Activated B cell treated with CpG ODN at 0.5 μM for 24 hours (primary cell): ENCODE measurements at places on chromosomes 3 and 15.
A peak's percentile ranks its signal among the peaks of the same experiment; 100 is the strongest.

GRCh38 chr3:71621825-71622537 is 38.5 kb upstream of the FOXP1 start:
- no peak for DNase-seq

- DNase-seq = no peak
Observed at GRCh38 chr15:86892774-86893449, 813.2 kb downstream of the AGBL1 start.

GRCh38 chr3:195714380-195715011 is 6.3 kb upstream of the MUC20 start:
- no peak for DNase-seq

DNA sequence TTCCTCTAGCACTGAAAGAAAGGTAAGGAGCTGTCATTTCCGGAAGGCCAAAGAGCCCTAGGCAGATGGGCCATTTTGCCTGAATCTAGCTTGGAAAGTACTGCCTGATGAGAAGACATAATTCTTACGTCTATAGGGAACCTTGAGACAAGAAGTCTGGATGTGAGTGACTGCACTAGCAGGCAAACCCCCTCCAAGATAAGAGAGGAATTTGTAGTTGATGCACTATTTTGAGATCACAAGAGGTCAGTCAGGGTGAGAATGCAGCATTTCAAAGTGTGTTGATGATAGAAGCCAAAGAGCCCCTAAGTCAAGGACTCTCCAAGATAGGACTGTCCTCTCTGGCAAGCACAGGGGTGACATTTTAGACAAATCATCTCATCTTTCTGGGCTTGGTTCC is 99.2 kb downstream of the HES1 start:
- no peak for DNase-seq

DNA sequence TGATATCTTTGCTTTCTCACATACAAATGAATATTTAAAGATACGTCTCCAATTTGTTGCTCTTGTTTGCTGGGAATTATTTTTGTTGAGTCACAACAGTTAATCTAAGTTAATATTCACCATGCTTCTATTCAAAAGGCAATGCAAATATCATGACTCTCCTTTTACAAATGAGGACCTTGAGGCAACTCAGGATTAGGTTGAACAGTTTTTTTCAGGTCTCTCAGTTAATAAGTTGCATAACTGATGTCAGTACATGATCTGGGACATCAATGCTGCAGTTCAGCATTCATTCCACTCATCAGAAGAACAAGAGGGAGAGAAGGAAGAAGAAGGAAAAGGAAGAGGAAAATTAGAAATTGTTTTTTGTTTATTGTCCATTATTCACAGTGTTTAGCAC is 781 bp upstream of the NAALADL2 start:
- no peak for DNase-seq

DNA sequence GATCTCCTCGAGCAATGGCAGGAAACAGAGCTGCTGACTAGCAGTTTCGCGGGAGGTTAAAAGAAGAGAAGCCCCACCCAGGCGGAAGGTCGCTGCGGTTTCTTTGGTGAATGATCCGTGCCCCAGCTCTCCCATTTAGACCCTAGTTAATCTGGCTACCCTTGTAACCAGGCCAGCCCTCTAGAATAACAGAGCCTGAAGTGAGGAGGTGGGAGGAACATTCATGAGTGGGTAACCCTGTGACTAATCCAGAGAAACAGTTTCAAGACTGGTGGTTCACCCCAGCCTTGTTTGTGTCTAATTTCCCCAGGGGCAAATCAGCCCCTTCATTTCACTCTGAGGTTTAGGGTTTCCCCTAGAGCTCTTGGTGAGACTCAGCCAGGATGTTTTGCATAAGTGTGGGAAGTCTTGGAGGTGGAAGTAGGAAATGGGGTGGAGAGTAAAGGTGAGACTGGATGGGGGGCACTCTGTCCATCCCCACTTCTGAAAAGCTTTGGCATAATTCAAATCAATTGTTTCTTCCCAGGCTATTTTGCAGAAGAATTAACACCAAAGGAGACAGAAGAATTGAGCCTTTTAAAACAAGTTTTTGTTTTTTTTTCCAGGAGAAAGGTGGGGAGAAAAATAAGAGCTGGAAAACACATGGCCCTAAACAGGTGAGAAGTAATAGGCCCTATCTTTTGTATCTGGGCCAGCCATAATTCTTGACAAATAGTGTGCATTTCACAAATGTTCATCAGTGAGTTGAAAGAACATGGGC is 303.1 kb downstream of the RPLP1 start:
- peak; percentile 63 for DNase-seq

- DNase-seq = no peak
Observed at GRCh38 chr3:134652409-134652831, 1.6 kb upstream of the KY start.

- no peak for DNase-seq
Observed at GRCh38 chr3:136584728-136585127, 167.4 kb downstream of the STAG1 start.

DNA sequence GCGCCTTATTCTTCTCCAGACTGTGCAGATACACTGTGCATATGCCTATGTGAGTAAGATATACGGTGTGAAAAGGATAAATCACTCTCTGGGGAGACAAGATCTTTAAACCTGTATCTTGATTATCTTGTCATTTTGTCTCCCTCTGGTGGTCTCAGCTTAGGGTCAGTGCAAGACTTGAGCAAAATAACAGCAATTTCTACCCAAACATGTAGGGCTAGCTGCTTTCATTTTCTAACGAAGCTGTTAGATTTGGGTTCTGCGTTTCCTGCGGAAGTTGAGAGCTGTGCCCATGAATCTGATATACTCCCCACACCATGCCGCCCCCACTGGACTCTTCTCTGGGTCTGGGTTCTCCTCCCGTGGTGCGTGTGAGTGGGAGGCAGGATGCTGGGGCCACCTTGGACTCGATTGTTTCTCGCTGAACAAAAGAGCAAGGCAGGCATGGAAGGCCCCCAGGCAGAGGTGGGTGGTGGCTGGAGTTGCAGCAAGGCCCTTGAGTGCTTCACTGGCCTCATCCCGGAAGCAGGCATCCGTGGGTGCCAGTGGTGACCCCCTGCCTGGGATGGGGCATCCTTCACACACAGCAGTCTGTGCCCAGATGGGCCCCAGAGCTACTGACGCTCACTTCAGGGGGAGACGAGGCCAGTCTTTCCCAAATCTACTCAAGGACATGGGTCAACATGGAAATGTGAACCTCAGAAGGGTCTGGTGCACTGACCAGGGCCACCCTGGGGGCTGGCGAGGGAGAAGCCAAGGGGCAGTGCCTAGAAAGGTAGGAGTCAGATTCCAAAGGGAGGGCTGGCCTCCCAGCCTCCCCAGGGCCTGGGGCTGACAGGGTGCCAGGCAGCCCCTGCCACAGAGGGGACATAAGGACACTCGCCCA is 179.6 kb downstream of the NSMCE3 start:
- DNase-seq = no peak

DNA sequence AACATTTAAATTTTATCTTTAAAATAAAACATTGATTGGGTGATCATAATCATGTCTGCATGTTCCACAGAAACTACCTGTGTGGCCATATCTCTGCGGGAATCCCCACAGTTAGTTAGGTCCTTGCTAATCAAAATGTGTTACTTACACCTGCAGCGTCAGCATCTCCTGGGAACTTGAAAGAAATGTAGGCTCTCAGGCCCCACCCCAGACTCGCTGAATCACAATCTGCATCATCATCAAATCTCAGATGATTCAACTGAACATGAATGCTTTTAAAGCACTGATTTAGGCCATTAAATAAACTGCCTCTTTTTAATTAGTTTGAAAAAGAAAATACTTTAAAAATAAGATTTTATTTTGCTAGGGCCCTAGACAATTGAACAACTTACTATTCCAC is 577.8 kb downstream of the PYDC2 start:
- DNase-seq = no peak

DNA sequence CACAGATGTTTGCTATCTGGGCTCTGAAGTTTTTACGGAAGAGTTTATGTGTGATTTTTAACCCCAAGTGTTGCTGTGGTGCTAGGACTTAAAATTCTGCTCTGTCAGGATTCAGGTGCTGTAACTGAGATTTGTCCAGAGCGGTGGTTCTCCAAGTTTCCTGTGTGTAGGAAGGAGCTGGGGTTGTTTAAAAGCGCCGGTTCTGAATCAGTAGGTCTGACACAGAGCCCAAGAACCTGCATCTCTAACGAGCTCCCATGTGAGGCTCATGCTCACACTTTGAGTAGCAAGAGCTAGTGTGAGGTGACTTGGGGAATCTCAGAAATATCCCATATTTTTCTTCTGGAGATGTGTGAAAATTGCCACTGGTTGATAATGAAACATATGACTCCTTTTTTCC is 325.5 kb downstream of the SATB1 start:
- DNase-seq = no peak

DNA sequence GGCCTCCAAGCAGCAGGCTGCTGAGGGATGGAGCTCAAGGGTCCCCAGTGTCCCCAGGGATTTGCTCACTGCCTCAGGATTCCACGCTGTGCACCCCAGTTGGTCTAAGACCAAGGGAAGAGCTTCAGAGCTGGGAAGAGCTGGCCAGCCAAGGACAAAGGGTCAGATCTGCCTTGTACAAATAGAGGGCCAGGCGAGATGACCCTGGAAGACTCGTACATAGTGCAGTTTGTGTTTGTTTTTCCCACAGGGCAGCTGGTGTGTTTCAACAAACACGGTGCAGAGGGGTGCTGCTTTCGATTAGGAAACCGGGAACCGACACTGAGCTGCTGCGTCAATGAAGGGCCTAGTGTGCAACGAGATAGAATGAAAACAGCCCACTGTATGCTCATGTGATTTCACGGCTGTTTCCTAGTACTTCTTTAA is 56.1 kb upstream of the TRPM1 start:
- DNase-seq = no peak

GRCh38 chr3:11300970-11301369 is 28.8 kb downstream of the ATG7 start:
- DNase-seq = no peak

GRCh38 chr3:147572970-147573340 is 163.8 kb downstream of the ZIC1 start:
- DNase-seq = no peak

DNA sequence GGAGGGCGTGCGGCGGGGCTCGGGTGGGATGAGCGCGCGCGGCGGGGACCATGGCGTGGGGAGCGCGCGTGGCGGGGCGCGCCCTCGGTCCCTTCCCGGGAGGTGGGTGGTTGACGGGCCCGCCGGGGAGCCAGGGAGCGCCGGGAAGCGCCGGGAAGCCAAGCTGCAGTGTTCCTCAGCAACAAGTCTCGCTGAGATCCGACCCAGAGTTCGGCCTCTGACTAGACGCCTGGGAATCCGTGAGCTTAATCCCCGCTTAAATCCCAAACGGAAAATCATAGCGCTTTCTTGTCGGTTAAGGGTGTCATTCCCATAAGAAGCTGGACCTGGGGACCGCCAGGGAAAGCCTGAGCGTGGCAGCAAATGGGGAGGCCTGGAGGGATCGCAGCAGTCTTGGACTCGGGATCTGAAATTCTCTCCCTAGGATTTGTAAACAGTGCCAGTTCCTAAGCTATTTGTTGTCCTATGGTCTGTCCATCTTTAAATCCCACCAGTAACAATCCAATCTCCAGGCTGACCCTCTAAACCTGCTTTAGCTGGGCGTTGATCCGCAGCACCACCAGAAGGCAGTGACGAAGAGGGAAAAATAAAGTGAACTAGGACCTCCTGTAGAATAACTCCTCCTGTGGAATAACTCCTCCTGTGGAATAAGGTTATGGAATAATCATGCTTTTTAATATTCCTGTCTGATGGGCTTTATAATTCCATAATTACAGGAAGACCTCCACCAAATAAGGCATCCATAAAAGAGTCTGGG is 570 bp upstream of the NEDD4 start:
- no peak for DNase-seq

GRCh38 chr15:74775894-74776293 is 6.0 kb upstream of the CSK start:
- DNase-seq = no peak

DNA sequence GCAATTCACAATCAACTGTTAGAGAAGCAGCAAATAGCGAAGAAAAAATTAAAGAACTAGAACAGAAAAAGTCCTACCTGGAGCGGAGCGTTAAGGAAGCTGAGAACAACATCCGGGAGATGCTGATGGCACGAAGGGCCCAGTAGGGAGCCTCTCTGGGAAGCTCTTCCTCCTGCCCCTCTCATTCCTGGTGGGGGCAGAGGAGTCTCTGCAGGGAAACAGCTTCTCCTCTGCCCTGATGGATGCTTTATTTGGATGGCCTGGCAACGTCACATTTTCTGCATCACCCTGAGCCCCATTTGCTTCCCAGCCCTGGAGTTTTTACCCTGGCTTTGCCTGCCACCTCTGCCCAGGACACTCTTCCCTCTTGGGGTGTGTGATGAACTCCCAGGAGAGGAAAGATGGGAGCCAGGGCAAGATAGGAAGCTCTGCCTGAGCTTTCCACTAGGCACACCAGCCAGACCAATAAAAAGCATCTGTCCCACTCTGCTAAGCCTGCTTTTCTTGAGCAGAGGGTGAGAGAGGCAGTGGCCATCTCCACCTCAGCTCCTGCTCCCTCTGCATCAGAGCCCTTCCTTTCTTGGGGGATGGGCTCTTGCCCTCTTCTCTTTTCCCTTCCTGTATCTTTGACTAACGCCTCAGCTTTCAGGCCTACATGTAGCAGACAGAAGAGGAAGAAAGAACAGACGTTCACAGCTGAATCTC is 39.4 kb downstream of the PPARG start:
- no peak for DNase-seq

DNA sequence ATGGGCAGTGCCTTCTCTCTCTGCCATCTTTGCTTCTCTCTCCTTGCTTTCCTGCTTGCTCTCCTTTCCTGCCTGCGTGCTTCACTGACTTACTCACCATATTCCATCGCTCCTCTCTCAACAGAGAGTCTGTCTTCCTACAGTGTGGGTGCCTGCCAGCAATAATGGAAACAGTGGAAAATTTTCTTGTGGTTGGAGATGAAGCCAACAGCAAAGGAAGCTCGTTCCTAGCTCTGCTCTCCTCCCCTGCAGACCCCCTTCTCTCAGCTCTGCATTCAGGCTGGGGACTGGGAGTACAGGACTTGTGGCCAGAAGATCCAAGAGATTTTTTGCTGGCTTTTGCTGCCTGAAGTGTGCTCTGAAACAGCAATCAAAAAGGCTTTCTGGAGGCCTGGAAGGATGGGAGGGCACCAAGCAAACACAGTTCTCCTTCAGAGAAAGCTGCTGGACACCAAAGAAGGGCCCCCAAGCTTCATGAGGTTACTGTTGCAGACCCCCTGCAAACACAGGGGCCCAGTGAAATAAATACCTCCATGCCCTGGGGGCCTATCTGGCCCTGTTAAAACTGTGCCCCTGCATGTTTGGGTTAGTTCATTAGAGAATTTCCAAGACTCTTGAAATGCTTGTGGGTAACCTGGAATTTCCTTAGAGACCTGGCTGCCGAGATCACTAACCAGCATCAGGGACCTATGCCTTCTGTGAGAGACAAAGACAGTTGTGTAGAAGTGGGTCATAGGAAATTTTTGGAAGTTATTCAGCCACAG is 149.9 kb upstream of the RASGRP1 start:
- DNase-seq = no peak
